Suprapubic skin (tissue), 4 donors: ENCODE measurements at places on chromosomes 6 and 20. TPM values are rescaled to one million over a fixed set of nuclear protein-coding genes. Genes with fewer than 3 reads are reported as not detected.

The MYO6 gene
- total RNA-seq: 32.6 TPM

The WFDC5 gene
- total RNA-seq: 409 TPM

The LGSN gene
- not detected for total RNA-seq

The PHACTR1 gene
- total RNA-seq: 8.2 TPM

The PSMB9 gene
- 18.9 TPM for total RNA-seq

The LPA gene
- not detected for total RNA-seq

The FERMT1 gene
- total RNA-seq: 53.4 TPM

The SIRPB1 gene
- total RNA-seq: 0.38 TPM

The TFAP2A gene
- total RNA-seq: 86.7 TPM

The SSTR4 gene
- total RNA-seq: not detected

The NMBR gene
- not detected for total RNA-seq

The PRKN gene
- 20.3 TPM for total RNA-seq

The PHACTR3 gene
- 10.3 TPM for total RNA-seq

The FNDC11 gene
- total RNA-seq: not detected

The PROCR gene
- total RNA-seq: 25.0 TPM

The KIF16B gene
- 23.7 TPM for total RNA-seq

The ADGRF1 gene
- total RNA-seq: 0.42 TPM

The TREML1 gene
- total RNA-seq: not detected

The NKAIN2 gene
- total RNA-seq: not detected

The MTFR2 gene
- 2.4 TPM for total RNA-seq

The PPP1R3G gene
- total RNA-seq: 0.38 TPM

The CGA gene
- not detected for total RNA-seq

The GPR63 gene
- 0.85 TPM for total RNA-seq
